ENCODE measurements at places on chromosomes 7 and 10. TPM values are rescaled to one million over a fixed set of nuclear protein-coding genes. Genes with fewer than 3 reads are reported as not detected.
A peak's percentile ranks its signal among the peaks of the same experiment; 100 is the strongest.

The ATXN7L1 gene
- 4.4 TPM for total RNA-seq

The PRRT4 gene
- 2.0 TPM for total RNA-seq

The NACAD gene
- 1.1 TPM for total RNA-seq

The MUC3A gene
- 0.10 TPM for total RNA-seq

The JAKMIP3 gene
- 1.7 TPM for total RNA-seq

DNA sequence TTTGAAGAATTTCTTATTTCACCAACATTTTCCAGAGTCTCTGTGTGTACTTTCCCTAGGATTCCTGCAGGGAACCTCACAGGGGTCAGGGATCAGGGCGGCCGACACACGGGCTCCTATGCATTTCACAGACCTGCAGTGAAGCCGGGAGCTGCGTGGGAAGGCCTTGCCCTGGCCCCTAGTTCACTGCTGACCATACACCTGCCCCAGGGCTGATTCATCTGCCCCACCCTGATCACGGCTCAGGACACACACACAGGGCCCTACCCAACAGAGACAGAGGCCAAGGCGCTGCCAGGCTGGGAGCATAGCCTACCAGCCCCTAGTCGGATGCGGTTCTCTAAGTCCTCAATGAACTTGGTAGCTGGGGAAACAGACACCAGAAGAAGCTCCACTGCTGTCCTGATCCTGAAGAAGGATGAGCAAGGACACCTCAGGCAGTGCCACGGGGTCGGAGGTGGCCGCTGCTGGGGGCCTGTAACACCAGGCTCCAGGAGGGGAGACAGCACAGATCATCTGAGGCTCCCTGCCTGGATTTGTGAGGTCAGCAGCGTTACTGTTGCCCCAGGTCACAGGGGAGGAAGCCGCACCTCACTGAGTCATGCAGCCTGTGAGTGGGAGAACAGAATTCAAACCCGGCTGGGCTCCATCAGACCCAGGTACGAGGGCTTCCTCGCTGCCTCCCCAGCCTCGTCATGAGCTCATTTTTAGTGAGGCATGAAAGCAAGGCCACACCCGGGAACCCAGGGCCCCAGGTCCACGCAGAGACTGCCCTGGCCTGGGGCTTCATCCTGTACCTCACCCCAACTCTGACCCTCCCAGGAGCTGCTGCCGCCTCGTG lies 278.8 kb upstream of the PPP2R2D start:
- no peak for DNase-seq

GRCh38 chr10:51422311-51423120 lies 276.9 kb downstream of the CSTF2T start:
- DNase-seq, result peak; percentile 44

GRCh38 chr7:137996871-137997270 lies 5.0 kb downstream of the CREB3L2 start:
- no peak for DNase-seq

DNA sequence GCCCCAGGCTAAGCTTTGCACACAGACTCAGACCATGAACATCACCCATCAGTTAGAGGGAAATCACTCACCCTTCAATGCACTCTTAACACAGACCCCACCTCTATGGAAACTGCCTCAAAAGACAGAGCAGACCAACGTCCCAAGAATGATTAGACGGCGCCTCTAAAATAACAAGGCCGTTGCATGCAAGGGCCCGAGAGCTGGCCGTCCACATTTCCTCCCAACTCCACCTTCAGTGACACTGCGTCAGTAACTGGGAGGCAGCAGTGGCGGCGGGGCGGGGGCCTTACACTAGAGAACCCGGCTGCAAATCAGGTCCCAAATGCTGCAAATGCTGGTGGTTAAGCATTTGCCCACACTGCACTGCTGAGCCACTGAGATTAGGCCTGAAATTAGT lies 115.0 kb downstream of the PTPRN2 start:
- no peak for DNase-seq

GRCh38 chr7:40135317-40135610 lies 459 bp downstream of the SUGCT start:
- DNase-seq, result no peak

DNA sequence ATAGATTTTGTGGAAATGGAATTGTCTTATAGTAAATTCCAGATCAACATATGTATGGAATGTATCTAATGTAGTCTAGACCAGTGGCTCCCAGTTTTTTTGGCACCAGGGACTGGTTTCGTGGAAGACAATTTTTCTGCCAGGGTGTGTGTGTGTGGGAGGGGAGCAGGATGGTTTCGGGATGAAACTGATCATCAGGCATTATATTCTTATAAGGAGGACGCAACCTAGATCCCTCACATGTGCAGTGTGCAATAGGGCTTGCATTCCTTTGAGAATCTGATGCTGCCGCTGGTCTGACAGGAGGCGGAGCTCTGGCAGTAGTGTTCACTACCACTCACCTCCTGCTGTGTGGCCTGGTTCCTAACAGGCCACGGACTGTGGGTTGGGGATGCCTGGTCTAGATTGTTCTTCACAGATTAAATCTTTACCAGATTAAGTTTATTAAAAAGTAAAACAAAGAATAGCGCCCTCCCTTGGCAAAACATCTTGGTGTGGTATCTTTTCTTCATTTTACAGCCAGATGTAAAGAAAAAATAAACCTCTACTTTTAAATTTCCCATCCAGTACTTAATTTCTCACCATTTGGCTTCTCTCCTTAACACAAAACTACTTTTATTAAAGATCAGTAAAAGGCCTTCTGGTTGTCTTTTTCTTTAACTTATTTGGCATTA lies 48.4 kb downstream of the SEPTIN7 start:
- no peak for DNase-seq
